ENCODE measurements at places on chromosomes 6 and 20.

GRCh38 chr20:16528078-16528477 is 45.2 kb downstream of the KIF16B start:
- DNase-seq: no peak

GRCh38 chr6:139551376-139551775 is 176.9 kb upstream of the CITED2 start:
- DNase-seq: no peak

DNA sequence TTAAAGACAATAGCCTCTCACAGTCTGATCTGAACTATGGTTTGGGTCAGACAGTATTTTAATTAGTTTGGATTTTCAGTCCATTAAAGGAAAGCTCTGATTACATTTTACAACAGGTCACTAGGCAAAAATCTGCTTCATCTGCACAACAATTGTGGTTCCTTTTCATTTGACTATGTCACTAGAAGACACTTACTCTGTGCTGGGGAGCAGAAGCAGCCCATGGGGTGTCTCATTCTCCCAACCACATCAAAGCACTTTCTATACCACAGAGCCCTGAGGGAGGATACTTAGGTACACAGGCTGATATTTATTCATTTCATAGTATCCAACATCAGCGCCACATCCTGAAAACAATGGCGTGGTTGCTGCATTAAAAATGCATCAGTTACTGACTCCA is 36.6 kb upstream of the HDAC2 start:
- DNase-seq: no peak

GRCh38 chr6:4521070-4521469 is 255.1 kb upstream of the CDYL start:
- DNase-seq: no peak
